ENCODE measurements at places on chromosomes 12 and 14. TPM values are rescaled to one million over a fixed set of nuclear protein-coding genes. Genes with fewer than 3 reads are reported as not detected.

DNA sequence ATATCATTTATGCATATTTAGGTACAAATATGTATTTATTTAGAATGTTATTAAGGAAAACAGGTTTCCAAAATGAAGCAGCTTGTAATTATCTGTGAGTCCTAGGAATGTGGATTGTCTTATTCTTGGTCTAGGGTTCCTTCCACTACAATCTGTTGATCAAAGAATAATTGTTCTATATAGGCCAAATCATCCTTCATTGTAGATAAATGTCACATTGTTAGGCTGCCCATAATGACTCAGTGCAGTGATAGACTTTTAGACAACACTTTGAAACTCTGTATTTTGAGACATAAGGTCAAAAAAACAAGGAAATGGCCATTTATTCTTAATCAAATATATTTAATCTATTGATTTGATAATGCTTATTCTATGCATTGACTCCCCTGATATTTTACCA, 283.0 kb downstream of the ACSS3 start:
- no peaks in the 10 kb centered on the region for H3K4me1 ChIP-seq
- no peaks in the 10 kb centered on the region for H3K27me3 ChIP-seq
- no peaks in the 10 kb centered on the region for H3K36me3 ChIP-seq
- no peak for DNase-seq
- H3K27ac ChIP-seq: no peak overlapping the region

The CFAP54 gene
- total RNA-seq: 0.55 TPM

DNA sequence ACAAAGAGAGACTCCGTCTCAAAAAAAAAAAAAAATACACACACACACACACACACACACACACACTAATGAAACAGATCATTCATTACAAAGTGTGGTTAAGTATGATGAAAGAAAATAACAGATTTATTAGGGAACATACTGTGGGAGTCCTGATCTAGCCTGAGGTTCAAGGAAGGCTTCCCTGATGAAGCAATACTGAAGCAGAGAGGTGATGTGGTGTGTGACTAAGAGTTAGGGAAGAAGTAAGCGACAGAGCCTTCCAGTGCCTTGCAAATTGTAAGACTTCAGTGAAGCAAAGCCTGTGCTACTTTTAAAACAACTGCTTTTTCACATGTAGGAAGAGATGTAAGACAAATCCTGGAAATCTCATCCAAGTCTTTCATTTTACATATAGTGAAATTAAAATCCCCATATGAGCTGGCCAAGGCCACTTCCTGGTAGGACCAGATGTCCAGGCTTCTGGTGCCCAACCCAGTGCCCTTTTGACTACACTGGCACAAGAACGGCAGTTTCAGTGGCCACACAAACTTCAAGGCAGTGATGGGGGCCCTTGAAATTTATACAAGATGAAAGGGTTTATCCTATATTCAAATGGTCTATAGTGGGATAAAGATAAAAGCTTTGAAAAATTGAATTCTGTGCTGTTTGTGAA, 86.2 kb downstream of the STON2 start:
- DNase-seq: no peak
- H3K4me3 ChIP-seq: no peak overlapping the region
- no peaks in the 10 kb centered on the region for H3K4me1 ChIP-seq
- peaks cover 1% of the 10 kb centered on the region for H3K27me3 ChIP-seq

DNA sequence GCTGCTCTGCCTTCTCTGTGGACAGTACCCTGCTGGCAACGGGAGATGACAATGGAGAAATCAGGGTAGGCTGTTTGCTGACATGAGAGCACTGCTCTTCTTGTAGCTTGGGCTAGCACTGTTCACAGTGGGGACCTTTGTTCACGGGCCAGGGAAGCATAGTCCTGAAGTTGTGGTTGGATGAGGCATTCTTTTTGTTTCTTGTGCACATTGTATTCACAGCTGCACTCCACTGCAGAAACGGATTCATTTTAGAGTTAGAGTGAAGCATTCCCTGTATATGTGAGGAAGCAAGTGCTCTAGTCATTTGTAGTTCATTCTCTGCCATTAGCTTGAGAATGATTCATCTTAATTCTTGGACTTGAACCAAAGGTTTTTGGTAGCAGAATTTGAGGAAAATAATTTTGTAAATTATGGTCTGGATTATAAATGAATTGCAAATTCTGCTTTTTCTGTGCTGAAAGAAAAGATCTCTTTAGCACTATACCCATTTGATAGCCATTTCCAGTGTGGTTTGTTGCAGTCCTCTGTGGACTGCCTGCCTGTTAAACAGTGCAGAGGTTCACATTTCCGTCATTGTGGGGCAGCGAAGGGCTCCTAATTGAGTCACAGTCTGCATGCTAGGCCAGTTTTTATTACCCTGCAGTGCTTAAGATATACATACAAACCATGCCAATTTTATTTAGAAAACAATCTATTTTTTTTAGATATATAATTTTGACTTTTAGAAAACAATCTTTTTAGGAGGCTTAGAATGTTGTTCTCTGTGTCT, 80.6 kb downstream of the APAF1 start:
- no peaks in the 10 kb centered on the region for H3K27me3 ChIP-seq
- peaks cover 50% of the 10 kb centered on the region for H3K36me3 ChIP-seq
- peak overlapping the region; percentile 69 for H3K27ac ChIP-seq
- DNase-seq: peak; percentile 64
- peaks cover 18% of the 10 kb centered on the region for H3K4me1 ChIP-seq

- peaks cover 40% of the 10 kb centered on the region for H3K36me3 ChIP-seq
- peak overlapping the region; percentile 95 for H3K27ac ChIP-seq
- peaks cover 95% of the 10 kb centered on the region for H3K4me1 ChIP-seq
- peak overlapping the region; percentile 62 for H3K4me3 ChIP-seq
- DNase-seq: peak; percentile 73
Measured at GRCh38 chr12:64679487-64680001, 69.2 kb downstream of the RASSF3 start.

The ABHD12B gene
- not detected for total RNA-seq

DNA sequence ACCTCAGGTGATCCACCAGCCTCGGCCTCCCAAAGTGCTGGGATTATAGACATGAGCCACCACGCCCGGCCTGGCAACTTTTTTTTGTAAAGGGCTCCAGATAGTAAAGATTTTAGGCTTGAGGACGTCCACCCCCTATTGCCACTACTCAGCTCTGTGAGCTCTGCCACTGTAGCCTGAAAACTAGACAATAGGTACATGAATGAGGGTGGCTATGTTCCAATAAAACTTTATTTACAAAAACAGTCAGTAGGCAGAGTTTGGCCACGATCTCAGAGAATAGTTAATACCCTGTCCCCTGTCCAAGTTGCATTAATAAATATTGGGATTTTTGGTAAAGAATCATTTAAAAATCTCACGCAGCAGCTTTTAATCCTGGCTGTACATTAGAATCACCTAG, 90.1 kb downstream of the FOXN4 start:
- no peak overlapping the region for H3K27ac ChIP-seq
- no peak for DNase-seq
- no peaks in the 10 kb centered on the region for H3K4me1 ChIP-seq
- H3K4me3 ChIP-seq: no peak overlapping the region

GRCh38 chr12:74722709-74723108, 185.1 kb downstream of the ATXN7L3B start:
- DNase-seq: no peak
- H3K27ac ChIP-seq: no peak overlapping the region
- H3K4me1 ChIP-seq: no peaks in the 10 kb centered on the region
- H3K36me3 ChIP-seq: no peaks in the 10 kb centered on the region
- H3K27me3 ChIP-seq: no peaks in the 10 kb centered on the region

DNA sequence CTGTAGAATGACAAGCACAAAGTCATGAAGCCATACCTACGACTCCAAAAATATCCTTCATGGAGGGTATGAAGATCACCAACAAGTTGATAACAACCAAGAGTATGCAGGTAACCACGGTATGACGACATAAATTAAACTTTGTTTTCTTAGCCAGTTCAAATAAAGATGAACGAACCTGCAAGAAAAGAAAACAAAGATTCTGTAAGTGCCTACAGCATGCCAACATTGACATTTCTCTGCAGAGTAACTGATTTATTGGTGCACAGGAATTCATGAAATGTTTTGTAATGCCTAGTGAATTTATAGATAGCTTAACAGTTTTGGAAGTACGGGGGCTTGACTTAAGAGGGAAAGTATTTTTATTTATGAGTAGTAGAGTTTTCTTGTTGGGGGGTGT, 71.0 kb downstream of the SLC38A1 start:
- H3K36me3 ChIP-seq: peaks cover 95% of the 10 kb centered on the region
- H3K4me1 ChIP-seq: peaks cover 6% of the 10 kb centered on the region
- H3K27ac ChIP-seq: no peak overlapping the region
- DNase-seq: no peak

- peaks cover 30% of the 10 kb centered on the region for H3K4me1 ChIP-seq
- H3K27me3 ChIP-seq: peaks cover 67% of the 10 kb centered on the region
- peak overlapping the region; percentile 48 for H3K4me3 ChIP-seq
- no peak overlapping the region for H3K27ac ChIP-seq
- DNase-seq: peak; percentile 63
- H3K36me3 ChIP-seq: no peaks in the 10 kb centered on the region
Measured at GRCh38 chr14:20652996-20653975, 11.8 kb upstream of the OR6S1 start.

The LYZ gene
- 0.50 TPM for total RNA-seq

The CLEC4D gene
- total RNA-seq: not detected

The AVPR1A gene
- total RNA-seq: not detected
